SJCRH30 (cell line): ENCODE measurements at places on chromosomes 13 and 19. TPM values are rescaled to one million over a fixed set of nuclear protein-coding genes. Genes with fewer than 3 reads are reported as not detected.

The CABP5 gene
- total RNA-seq, result not detected in 2 replicates

The UNC13A gene
- 0.02 TPM in 1 of 2 replicates, not detected in the other for total RNA-seq

The NAPSA gene
- 0.08 and 0.18 TPM in 2 replicates for total RNA-seq

The ZNF17 gene
- total RNA-seq, result 11.4 and 13.1 TPM in 2 replicates

The ZNF471 gene
- total RNA-seq, result 2.5 and 3.4 TPM in 2 replicates

The FXYD3 gene
- total RNA-seq, result not detected in 2 replicates

The PSG6 gene
- not detected in 2 replicates for total RNA-seq
